ENCODE measurements at places on chromosomes 1 and 21.

DNA sequence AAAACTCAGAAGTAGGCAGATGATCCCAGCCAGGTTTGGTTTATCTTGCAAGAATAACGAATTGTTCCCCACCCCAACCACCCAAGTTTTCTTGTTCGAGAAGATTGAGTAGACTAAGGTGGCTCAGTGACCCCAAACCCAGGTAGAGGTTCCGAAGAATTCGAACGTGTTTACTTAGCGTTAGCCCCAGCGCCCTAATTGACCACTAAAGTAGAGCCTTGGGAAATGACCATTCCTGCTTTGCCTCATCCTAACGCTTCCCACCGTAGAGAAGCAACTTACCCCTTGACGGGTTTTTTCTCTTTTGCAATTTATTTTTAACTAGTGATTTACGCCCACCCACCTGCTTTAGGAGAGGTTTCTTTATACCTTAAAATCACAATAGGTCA, 870 bp downstream of the FBXO28 start:
- no peak for DNase-seq

GRCh38 chr1:221740993-221741702, 741 bp downstream of the DUSP10 start:
- DNase-seq, result peak; percentile 73

- DNase-seq, result peak; percentile 82
Observed at GRCh38 chr1:218165701-218166114, 119.4 kb upstream of the RRP15 start.

DNA sequence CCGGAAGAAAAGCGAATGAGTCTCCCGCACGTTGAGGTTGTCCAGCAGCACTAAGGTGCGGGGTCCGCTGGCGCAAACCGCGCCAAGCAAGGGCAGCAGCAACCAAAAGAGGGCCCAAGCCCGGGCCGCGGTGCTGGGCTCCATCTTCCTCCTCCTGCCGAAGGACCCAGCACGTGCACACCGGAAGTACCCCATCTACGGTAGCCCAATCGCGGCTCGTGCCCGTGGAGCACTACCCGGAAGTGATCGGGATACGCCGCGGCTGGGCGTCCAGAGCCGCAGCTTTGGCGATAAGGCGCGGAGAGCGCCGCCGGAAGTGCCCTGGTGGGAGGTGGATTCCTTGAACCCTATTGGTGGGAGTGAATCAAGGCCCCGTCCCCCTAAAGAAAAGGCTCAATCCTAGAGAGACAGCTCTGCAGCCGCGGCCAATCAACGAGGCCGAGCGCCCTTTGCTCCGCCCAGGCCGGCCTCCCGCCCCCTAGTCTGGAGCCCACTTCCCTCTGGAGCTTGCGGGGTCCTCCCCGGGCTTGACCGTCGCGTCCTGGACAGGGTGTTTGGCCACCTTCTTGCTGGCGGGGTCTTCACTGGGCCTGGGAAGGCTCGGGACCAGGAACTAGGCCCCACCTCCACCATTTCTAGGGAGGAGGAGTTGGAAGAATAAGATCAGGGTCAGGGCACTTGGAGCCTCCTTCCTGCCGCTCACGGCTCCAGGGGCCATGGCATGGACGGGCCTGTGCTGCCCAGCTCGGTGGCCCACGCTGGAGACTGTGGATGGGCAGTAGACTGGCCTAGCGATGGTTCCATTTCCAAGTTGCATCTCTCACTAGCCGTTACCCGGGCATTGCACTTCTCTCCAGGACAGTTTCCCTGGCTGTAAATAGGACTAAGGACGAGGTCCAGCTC, at the start of gene DDOST:
TSS of gene DDOST (minus strand) at position 163 of the 903 bp plus-strand sequence. CDS start at position 144, 19 bp downstream.
- DNase-seq, result peak; percentile 100

DNA sequence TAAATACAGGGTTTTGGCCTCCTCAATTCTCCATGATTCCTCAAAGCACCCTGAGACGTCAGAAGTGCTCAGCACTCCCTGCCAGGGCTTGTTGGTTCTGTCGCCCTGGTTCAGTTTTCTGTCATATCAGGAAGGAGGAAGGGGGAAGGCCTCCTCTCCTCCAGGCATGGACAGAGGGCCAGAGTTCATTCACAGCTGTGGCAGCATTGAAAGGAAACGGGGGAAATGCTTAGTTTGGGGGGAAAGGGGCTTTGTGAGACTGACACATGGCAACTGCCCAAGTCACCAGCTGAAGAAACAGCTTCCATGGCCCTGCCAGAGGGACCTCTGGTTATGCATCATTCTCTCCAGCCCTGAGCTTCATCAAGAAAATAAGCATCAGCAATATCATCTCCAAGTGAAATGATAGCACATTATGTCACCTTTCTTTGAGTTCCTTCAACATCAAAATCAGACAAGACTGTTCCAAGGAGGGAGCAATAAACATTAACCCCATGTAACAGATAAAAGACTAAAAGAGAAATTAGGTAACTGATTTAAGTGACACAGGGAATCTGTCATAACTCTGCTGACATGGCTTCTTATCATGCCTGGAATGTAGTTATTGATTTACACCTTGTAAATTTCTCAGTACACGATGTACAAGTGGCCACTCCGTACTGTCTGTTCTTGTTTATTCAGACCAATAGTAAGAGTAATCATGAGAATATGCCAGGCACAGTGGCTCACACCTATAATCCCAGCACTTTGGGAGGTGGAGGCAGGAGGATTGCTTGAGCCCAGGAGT, 103.2 kb upstream of the SLC25A33 start:
- no peak for DNase-seq

DNA sequence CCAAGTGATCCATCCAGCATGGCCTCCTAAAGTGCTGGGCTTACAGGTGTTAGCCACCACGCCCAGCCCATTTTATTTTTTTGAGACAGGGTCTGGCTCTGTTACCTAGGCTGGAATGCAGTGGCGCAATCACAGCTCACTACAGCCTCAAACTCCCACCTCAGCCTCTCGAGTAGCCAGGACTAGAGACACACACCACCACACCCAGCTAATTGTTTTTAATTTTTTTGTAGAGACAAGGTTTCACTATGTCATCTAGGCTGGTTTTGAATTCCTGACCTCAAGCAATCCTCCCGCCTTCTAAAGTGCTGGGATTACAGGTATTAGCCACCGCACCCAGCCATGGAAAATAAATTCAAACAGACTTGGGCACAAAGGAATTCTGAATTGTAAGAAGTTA, 31.9 kb downstream of the PUM1 start:
- DNase-seq, result no peak

DNA sequence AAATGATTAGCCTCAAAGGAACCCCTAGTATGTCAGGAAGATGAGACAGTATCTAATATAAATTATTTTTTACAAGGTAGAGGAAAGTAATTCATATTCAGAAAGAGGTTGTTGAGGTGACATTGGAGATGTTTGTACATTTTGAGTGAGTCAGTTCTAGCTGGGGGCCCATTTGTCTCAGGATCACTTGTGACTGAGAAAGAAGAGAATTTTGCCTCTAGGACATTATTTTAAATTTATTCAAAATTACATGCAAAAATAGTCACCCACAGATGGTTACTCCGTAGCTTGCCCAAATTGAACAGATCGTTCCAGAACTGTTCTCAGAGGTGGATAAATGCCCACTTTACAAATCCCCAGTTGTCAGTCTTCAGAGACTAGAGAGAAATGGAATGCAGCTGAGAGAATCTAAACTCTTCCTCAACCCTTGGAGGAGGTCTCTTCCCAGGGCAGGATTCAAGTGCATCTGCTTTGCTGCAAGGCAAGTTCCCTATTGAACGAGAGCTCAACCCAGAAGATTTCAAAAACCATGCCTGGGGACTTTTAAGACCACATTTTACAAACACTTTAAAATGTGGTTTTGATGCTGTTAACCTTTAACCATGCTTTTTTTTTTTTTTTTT, 987.8 kb upstream of the ADAMTS5 start:
- DNase-seq, result no peak

GRCh38 chr1:93237021-93237420, 56.5 kb downstream of the CCDC18 start:
- DNase-seq, result no peak

- no peak for DNase-seq
Observed at GRCh38 chr1:7284839-7285435, 486.2 kb upstream of the VAMP3 start.

- peak; percentile 29 for DNase-seq
Observed at GRCh38 chr1:84771895-84772294, 81.6 kb upstream of the SSX2IP start.

- no peak for DNase-seq
Observed at GRCh38 chr1:216521477-216521876, 98.2 kb upstream of the USH2A start.

GRCh38 chr1:177302357-177303044, 131.7 kb downstream of the BRINP2 start:
- DNase-seq, result no peak

DNA sequence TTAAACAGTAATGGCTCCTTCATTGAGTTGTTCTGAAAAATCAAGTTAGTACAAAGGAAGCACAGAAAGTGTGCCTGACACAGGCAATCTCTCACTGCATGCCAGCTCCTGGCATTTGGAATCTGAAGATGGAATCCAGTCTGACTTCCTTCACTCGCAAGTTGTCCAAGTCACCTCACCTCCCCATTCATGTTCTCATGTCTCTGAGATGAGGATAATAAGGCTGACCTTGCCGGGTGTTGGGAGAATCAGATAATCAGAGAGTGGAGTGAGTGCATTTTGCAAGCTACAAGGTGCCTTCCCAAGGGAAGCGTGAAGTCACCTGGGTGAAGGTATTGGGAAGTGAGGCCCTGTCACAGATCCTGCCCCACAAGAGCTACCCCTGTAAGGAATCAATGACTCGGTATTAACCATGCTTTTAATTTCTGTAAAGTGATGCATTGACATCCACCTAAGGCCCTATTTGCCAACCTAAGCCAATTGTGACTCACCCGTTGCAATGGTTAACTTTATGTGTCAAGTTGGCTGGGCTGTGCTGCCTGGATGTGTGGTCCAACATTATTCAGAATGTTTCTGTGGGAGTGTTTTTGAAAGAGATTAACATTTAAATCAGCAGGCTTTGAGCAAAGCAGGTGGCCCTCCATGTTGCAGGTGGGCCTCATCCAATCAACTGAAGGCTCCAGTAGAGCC, 62.5 kb upstream of the TARBP1 start:
- no peak for DNase-seq

- DNase-seq, result no peak
Observed at GRCh38 chr1:170640581-170640980, 23.4 kb upstream of the PRRX1 start.

GRCh38 chr21:42216726-42217572, 2.0 kb upstream of the ABCG1 start:
- no peak for DNase-seq

- DNase-seq, result no peak
Observed at GRCh38 chr1:247385283-247385682, 30.7 kb upstream of the NLRP3 start.

DNA sequence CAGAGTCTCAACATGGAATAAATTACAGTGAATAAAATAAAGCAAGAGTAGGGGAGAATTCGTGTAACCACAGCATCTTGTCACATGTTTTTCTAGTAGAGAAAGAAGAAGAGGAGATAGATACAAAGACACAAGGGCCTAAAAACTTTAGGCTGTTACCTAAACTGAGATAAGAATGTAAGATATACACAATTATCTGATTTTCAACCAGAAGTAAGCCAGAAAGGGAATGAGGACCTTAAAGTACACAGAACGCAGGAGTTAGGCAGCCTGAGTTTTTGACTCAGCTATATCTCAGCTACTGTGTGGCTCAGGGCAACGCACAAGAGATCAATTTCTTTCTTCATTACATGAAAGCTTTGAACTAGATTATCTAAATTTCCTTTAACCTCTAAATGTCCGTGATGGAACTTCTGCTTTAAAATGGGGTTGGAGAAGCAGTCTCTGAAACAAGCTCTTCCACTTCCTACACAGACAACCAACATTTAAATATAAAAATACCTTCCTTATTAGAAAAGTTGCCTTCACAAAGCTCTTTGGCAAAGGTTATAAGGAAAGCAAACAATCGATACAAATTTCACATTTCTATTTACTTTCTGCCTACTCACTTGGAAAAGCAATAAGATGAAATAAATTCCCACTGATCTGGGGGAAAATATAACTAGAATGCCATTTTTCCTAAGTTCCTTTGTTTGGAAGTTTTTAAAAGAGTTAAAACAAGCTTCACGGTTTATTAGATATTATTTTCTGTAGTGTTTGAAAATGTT, 5.2 kb upstream of the RGS13 start:
- no peak for DNase-seq

DNA sequence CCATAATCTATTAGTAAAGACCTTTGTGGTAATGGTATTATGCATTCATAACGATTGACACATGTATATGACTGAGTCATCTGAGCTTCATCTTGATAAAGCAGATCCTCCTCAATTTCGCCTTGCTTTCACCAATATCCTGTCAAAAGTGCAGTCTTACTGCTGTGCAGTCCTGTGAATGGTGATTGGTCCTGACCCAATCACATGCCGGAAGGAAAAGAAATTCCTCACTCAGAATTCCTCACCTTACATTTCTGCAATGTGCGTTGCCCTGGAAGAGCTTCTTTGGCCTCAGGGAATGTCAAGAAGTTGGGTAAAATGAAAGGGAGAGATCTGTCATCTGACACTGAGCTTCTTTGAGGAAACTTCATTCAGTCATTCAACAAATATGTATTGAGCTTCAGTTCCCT, 121.0 kb upstream of the TSPAN2 start:
- DNase-seq, result no peak
